ENCODE measurements at places on chromosomes 4 and X. TPM values are rescaled to one million over a fixed set of nuclear protein-coding genes. Genes with fewer than 3 reads are reported as not detected.

- DNase-seq = no peak
These were observed 32.7 kb downstream of the ACSL1 start for GRCh38 chr4:184792950-184793555.

GRCh38 chr4:49002931-49003330 is 16.9 kb downstream of the CWH43 start:
- no peak for DNase-seq

GRCh38 chr4:134691915-134692314 is 490.3 kb upstream of the PABPC4L start:
- DNase-seq = no peak

- DNase-seq = no peak
These were observed 40.8 kb upstream of the CHRDL1 start for GRCh38 chrX:110836451-110836850.

DNA sequence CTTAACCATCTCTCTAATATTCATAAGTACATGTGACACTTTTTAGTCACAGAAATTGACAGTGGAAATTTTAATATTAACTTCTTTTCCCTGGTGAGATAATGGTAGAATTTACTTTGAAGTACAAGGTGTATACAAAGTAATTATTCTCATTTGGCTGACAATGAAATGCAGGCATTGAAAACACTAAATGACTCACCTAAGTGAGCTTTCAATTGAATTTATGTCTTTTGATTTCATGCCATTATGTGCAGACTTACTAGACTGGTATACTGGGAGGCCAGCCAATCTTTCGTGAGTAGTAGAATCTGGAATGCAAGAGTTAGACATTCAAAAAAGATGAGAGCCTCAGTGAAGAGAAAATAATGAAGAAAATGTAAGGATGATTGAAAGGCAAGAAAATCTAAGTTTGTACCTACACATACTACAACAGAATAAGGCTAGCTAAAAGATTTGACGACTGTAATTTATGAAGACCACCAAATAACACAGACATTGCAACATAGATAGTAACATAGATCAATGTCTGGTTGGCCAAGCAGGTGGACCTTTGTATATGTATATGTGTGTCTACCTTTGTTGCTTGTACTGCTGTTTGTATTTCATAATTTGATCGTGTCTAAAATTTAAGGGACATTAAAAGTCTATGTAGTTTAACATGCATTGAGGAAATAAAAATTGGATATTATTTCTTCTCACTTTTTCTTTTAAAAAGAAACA is 459.7 kb downstream of the IL15 start:
- DNase-seq = no peak

DNA sequence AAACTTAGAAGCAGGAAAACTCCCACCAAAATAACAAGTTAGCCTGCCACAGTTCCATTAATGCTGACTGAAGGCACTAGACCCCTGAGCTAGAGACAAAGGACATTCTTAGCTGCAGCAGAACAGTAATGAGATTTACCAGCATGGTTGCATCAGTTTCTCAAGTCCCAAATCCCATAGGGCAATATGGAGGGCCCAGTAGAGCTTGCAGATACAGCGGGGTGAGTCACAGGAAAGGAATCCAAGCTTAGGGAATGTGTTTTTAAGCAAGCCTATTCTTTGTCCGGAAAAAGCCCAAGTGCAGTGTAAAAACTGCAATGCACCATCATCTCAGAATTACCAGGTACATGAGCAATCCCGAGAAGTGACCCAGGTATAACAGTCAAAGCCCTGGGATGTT is 51.3 kb upstream of the EXOC1L start:
- no peak for DNase-seq

DNA sequence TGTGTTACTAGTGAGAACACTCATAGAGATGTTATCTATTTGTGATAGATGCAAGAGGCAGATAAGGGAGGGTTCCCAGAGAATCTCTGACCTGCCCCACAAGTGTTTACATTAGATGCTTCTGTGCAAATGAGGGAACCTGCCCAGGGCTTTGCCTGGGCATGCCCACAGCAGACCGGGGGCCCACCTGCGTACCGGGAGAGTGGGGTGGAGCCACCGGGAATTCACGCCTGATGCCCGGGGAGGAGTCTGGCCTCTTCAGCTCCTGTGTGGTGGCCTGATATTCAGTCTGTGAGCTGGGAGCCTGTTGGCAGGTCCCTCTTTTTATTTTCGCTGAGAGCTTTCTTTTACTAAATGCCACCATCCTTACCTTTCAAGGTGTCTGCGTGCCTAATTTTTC is 155.7 kb downstream of the SNCA start:
- DNase-seq = no peak

ATP7A gene
- 9.2 TPM for total RNA-seq

DMD gene
- total RNA-seq = 4.4 TPM

PABPC1L2A gene
- not detected for total RNA-seq
